Sigmoid colon (tissue), 7 donors: ENCODE measurements at places on chromosomes 3 and 15. TPM values are rescaled to one million over a fixed set of nuclear protein-coding genes. Genes with fewer than 3 reads are reported as not detected.

FEZF2 gene
- total RNA-seq, result not detected

SH2D7 gene
- not detected for total RNA-seq

CGNL1 gene
- total RNA-seq, result 1.9 TPM

CADM2 gene
- total RNA-seq, result 12.8 TPM

MKRN3 gene
- 2.1 TPM for total RNA-seq

GRCh38 chr3:123449102-123449996, 459 bp upstream of the ADCY5 start:
- no peak for DNase-seq

DNA sequence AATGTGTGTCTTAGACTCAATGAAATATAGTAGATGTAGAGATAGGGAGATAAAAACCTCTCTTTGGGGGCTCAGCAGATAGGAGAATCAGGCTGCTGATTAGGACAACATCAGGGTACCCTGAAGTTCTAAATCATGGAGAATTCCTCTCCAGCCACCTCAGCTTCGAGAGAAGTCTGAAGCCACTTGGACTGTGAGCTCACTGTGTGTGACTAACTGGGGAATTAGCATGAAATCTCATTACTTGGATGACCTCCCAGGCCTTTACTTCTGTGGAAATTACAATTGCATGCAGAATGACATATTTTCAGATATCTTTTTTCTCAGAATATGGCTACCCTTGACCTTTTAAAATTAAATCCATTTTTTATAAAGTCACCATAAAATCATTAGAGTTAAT, 128.0 kb upstream of the MRPL3 start:
- DNase-seq, result no peak

DNA sequence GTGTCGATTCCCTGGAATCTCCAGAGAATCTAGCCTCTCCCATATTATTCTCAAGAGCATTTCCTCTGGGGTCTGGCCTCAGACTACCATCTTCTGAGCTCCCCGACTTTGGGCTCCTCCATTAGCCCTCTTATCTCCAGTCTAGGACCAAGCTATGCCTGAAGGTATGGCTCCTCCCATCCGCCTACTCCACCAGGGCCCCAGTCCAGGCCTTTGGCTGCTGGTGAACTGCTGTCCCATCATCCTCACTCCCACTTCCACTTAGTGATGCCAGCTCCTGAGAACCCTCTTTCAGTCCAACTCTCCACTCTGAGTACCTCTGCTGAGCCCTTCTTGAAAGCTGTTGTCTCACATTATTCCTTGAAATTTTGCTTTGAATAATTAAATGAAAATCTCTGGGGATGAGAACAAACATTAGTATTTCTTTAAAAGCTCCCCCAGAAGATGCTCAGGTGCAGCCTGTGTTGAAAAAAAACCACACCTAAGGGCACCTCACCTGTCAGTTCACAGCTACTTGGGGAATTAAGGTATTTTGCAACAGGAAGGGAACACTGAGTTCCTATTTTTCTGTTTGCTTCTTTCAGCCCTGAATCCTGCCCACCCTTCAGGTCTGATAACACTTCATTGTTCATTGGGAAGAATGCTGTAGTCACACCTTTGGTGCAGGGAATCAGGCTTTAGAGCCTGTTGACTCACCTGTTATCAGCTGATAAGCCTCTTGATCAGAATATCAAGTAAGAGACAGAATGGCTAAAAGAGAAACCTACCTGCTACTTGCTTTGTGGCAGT, 9.5 kb downstream of the CLDN18 start:
- no peak for DNase-seq

- DNase-seq, result peak; percentile 70
Measured at GRCh38 chr3:24288496-24289236, 206.0 kb downstream of the THRB start.

DNA sequence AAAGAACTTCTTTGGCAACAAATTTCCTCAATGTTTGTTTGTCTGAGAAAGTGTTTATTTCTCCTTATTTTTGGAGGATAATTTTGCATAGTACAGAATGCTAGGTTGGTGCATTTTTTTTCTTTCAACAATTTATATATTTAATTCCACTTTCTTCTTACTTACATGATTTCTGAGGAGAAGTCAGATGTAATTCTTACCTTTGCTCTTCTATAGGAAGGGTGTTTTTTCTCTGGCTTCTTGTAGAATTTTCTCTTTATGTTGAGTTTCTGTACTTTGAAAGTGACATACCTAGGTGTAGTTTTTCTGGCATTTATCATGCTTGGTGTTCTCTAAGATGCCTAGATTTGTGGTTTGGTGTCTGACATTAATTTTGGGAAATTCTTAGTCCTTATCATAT, 34.8 kb upstream of the PCOLCE2 start:
- DNase-seq, result no peak

DNA sequence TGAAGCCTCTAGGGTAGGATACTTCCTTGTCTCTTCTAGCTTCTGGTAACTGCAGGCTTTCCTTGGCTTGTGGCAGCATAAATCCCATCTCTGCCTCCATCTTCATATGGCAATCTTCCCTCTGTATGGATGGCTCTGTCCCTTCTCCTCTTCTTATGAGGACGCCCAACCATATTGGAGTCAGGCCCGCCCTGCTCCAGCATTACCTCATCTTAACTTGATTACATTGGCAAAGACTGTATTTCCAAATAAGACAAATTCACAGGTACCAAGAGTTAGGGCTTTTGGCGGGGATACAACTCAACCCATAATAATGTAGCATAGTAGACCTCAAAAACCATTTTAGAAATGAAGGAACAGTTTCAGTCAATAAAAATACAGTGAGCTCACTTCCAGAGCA, 75.4 kb downstream of the BDH1 start:
- no peak for DNase-seq

DNA sequence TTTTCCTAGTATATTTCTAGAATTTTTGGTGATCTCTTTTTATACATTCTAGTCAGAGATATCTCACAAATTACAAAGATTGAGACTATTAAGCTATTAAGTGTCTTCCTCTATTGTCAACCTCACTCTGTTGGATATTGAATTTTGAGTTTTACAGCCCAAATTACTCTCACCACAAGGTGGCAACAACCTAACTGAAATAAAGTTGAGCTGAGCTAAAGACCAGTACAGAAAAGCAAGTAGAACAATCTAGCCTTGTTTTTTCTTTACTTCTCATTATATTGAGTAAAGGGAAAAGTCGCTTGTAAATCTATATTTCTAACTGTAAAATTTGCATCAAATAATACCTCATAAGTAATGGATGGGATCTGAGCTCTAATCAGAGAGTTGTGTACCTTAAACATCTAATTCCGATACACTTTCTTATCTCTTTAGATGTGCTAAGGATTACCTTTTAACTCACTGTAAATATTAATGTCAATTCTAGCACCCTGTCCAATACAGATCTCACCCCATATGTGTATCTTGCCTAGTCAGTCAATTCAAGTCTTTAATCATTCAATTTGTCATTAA, 13.6 kb upstream of the COMMD2 start:
- no peak for DNase-seq

DNA sequence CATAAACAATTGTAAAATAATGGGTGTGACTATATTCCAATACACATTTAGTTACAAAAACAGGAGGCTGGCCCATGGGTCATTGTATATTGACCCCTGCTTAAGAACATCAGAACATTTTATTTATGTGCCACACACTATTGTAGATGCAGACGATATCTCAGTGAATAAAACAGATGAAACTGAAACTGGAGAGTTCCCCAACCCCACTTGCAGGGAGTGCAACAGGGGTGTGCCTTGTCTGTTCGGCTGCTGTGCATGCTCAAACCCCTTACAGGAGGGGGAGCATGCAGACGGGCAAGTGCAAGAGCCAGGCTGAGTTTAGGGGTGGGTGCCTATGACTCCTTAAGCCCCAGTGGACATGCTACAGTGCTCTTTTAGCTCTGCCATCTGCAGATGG, 509.6 kb downstream of the IGSF11 start:
- no peak for DNase-seq

DNA sequence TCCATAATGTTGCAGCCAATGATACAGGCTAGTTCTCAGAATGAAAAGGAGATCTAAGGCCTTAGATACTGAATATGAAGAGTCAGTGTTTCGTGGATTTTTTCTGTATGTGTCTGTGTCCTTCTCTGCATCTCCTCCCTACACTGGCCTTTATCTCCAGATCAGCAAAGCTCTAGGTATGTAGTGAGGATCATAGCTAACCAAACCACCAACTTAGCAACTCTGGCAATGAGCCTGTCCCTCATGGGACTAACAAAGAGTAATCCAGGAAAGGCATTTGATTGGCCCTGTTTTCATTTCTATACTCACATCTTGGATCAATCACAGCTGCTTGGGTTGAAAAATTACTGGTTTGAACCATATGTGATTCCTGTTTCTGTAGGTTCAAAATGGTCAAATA, 18.6 kb upstream of the CNTN3 start:
- DNase-seq, result no peak

- no peak for DNase-seq
Measured at GRCh38 chr3:178588628-178589027, 52.4 kb downstream of the KCNMB2 start.

GRCh38 chr15:68651916-68652525, 73.2 kb downstream of the CORO2B start:
- DNase-seq, result peak; percentile 54

GRCh38 chr3:36146404-36146803, 233.9 kb upstream of the STAC start:
- DNase-seq, result no peak

GRCh38 chr3:122948408-122948807, 79.2 kb downstream of the SEMA5B start:
- no peak for DNase-seq

GRCh38 chr15:94677202-94677790, 445.9 kb downstream of the MCTP2 start:
- DNase-seq, result no peak

DNA sequence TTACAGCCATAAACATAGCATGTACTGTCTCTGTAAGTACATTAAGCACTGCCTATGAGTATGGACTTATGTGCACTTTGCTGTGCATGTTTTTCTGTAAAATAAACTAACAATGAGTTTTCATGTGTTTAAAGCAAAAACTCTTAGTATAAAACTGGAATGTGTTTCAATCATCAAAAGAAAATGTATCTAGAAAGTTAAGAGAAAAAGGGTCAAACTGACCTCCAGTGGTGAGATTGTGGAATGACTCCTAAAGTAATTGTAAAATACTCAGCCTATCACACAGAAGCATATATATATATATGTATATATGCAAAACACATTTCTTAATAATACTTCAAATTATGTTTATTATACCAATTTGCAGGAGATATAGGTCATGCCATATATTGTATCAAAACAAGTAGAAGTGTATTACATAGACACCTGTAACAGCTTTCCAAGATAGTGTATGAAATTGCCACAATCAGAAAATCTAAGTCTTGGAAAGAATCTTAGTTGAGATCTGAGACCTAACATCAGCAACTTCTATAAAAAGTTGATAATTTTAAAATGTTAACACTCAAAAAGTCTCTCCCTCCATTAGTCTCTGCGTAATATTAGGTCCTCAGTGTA, 199.6 kb downstream of the FMN1 start:
- DNase-seq, result no peak

DNA sequence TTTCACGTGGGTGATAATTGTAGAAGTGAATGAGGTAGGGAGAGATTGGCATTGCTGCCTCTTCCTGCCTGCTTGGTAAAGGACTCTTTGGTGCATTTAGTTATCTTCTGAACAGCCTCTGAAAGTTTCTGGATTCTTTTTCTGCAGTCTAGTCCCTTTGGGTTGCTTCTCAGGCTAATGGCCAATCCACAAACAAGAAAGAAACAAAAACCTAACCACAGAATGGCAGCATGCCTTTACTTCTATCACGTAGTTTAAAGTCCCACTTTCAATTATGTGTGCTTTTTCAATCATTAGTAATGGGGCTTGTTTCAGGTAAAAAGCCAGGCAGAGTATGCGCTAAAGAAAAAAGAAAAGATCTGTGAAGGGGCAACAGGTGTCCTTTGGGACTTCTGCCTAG, 7.4 kb downstream of the FGF12 start:
- no peak for DNase-seq

DNA sequence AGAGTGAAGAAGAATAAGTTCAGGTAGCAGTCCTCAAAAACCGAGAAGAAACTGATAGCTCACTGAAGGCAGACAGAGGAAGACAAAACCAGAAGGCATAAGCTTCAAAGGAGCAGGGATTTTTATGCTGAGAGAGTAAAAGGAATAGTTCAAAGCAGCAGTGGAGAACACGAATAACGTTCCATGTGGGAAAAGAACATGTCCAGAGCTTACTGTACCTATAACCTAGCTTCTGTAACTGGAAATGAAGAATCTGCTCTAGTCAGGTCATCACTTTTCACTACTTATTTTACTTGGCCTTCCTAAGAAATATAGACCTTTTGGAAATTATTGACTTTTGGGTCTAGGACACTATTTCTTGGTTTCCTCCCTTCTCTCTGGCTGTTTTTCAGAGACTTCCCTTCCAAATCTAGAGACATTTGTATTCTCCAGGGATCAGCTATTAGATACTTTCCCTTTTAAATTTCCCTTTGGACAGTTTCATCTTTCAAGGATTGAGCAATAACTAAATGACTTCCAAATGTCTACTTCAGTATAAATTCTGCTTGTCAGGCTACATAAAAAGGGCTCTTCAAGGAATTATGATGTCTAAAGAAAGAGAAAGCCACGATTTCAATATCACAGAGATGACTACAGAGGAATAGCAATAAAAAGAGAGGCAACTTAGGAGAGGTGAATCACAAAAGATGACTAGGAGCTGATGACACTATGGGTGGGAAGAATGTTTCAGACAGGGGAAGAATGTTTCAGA, 46.7 kb downstream of the UBE3A start:
- DNase-seq, result no peak

DNA sequence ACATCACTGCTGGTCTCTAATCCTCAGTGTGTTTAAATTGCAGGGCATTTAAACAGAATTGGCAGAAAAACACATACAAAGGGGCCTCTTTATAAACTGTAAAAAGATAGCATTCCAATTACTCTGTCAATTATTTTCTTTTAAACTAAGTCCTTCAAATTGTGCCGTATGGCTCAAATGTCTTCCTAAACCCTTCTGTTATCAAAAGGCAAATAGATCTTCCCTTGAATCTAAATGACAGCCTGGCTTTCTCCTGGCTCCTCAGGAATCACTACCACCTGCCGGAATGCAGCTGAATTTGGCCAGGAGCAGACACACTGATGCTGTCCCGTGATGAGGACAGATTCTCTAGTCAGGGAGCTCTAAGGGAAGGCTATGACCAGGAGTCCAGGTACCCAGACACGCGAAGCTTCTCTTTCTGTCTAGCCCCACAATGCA, 85.6 kb downstream of the IGF2BP2 start:
- no peak for DNase-seq

DNA sequence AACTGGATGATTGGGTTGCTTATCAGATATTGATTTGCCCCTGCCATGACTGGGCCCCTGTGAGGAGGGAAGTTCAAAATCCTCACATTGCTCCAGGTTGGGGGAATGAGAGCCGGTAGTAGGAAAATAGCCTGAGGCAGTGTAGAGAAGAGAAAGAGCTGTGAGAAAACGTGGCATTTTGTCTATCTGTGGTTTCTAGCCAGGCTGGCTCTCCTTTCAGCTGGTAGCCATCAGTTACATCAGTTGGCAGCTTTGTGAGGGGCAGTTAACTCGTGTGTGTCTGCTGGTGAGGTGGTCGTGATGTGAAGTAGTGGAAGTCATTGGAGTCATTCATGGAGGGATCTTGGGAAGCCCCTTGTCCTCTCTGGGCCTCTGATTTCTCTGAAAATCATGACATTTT, 5.2 kb downstream of the ESYT3 start:
- DNase-seq, result no peak

- DNase-seq, result no peak
Measured at GRCh38 chr3:105843994-105844393, 24.8 kb downstream of the CBLB start.

- no peak for DNase-seq
Measured at GRCh38 chr3:187212705-187213104, 15.4 kb downstream of the RTP1 start.

- DNase-seq, result no peak
Measured at GRCh38 chr3:88611826-88612326, 462.1 kb downstream of the C3orf38 start.
